IPS-NIHi11 (cell line): ENCODE measurements at places on chromosomes 11 and 22.
A peak's percentile ranks its signal among the peaks of the same experiment; 100 is the strongest.

- no peak for DNase-seq
Observed at GRCh38 chr11:68946416-68947090, 34.2 kb downstream of the MRGPRD start.

DNA sequence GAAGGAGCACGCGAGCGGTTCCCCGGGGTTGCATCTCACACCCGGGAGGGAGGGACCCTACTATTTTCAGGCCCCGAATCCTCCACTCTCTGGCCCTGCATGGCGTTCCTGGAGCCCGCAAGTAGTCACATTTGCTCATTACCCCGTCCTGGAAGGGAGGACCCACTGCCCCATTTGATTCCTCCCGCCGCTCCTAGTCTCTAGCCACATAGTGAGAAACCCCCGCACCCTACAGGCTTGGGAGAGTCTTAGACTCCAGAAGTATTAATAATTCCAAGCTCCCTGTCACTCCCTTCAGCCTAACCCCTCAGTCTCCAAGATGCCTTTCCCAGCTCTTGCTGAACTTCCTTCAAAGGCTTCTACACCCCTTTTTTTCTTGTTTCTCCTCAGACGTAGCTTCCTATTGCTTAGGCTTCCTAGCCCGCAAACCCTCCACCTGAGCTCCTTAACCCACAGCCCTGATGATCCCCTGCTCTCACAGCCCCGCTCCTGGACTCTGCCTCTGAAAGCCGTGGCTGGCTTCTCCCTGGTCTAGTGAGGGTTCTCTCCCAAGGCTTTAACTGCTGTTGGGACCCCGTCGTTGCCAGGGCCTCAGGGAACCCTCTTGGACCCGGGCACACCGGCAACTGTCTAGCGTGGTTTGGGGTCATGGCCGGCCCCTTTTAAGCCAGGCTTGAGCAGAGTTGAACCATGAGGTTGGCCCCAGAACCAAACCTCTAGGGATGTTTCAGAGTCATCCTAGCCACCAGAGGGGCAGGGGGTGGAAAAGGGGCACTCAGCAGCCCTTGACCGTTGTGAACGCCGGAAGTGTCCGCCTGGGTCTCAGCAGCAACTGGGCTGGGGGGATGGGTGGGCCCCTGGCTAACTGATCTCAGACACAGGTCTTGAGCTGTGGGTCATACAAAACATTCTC lies 862 bp downstream of the GGA1 start:
- DNase-seq = peak; percentile 23

- no peak for DNase-seq
Observed at GRCh38 chr22:40966726-40967085, 15.5 kb downstream of the RBX1 start.

DNA sequence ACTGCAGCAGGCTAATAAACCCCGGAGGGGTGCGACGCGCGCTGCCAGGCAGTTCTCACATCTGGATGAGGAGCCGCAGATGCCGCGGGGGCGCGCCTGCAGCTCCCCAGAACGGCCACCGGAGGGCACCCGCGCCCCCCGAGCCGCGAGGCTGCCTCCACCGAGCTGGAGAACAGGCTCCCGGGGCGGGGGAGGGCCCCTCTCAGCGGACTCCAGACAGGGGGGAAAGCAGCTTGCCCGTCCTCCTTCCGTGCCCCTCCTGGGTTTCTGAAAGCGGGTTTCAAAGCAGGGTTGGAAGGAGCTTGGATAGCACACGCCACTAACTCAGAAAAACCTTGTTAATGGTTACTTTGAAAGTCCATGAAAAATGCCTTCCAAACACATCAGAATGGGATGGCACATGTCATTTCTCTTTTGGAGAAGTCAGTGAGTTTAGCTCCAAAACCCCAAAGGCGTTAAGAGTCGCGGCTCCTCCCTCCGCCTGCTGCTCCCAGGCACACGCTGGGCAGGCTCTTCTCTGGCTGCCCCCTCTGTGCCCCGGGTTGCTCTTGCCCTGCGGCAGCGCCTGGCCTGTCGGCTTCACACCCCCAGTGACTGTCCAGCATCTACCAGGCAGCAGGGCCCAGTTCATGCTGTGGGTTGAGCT lies 317.8 kb downstream of the NTM start:
- DNase-seq = peak; percentile 97

GRCh38 chr11:131579932-131580387 lies 209.5 kb downstream of the NTM start:
- DNase-seq = peak; percentile 63

DNA sequence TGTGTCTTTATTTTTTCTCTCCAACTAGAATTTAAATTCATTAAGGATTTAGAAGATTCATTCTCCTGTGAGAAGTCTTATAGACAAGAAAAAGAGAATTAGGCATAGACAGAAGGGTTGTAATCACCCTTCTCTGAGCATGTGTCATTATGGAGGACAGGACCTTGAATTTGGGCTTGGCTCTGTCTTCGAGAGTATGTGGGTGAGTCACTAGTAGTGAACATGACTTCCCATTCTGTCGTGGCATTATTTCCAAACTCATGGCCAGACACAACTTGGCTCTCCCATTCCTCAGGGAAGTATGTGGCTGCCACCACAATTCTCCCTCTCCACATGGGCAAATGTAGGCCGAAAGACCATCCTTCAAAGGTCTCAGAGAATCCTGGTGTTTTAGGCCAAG lies 14.3 kb upstream of the ANKK1 start:
- no peak for DNase-seq

DNA sequence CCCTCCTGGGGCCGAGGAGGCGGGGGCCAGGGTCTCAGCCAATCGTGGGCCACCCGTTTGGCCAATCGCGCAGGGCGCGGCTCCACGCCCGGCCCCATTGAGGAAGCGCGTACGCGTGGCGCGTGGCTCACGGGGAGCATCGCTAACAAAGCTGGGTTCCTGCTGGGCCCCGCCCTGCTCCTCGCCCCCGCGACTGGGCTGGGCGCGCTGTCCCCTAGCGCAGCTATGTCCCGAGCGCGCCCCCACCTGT lies 614 bp upstream of the ASCL2 start:
- DNase-seq = no peak

DNA sequence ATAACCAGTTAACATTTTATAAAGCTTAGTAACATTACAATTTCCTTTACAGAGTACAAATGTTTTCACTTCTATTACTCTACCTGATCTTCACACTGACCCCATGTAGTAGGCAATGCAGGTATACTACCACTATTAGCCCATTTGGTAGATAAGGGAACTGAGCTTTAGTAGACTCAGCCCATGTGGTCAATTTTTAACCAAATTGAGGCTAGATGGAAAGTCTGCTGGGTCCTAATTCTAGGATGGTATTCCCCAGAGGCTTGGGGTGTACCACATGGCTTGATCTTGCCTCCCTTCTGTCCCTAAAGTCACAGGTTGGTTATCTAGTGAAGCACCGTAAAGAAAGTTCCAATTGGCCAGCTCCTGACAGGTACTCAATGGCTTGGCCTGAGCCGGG lies 48.2 kb downstream of the NRXN2 start:
- DNase-seq = no peak

GRCh38 chr22:37927637-37927936 lies 21.5 kb downstream of the MICALL1 start:
- no peak for DNase-seq

GRCh38 chr11:134414766-134415765 lies 3.0 kb upstream of the B3GAT1 start:
- DNase-seq = no peak

DNA sequence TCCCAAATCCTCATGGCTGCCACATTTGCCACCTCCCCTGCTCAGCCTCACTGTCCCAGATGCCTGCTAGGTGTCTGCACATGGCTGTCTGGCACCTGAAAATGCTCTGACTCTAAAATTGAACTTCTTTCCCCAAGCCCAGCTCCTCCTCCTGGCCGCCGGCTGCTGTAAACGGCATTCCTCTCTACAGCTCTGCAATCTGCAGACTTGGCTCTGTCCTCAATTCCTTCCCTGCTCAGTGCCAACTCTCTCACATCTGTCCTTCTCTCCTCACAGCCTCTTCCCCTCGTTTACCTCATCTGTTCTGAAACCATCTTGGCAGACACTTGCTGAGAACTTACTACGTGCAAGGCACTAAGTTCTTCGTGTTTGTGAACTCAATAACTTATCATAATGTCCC lies 169.4 kb upstream of the SYT13 start:
- no peak for DNase-seq

DNA sequence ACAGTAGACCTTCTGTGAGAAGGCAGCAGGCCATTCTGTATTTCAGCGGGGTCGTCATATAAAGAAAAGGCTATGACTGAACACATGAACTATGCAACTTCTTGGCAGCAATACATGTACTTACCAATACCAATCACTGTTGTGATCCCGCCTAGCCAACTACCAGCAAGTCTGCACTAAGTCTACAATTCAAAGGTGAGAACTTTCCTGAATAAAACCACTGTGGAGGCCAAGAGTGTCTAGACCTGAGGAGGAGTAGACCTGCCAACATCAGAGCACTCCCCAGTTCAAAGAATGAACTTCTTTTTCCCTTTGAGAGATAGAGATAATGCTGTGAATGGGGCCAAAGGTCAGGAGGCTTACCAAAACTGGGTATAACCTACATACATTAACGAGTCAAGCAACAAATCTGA lies 108.2 kb downstream of the SIK3 start:
- no peak for DNase-seq

DNA sequence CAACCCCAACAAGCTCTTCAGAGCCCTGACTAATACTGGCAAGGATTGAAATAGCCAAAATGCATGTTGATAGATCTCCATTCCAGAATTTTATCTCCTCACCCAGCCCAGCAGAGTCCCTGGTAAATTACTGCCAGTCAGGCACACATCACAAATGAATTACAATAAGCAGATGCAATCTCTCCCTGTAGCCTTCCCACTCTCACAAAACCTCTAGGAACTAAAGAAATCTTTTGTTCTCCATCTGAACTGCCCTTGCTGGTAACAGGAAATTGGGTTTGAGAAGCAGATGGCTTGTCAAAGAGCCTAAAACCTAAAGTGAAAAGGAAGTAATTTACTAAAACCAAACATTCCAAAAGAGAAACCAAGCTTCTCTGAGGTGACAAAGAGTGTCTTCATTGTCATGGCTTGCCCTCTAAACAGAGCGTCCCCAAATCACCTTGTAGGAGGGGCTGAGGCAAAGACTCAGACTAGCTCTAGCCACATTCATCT lies 59.5 kb downstream of the FAM168A start:
- peak; percentile 19 for DNase-seq

GRCh38 chr11:18245396-18245795 lies 3.1 kb downstream of the SAA2 start:
- DNase-seq = no peak

DNA sequence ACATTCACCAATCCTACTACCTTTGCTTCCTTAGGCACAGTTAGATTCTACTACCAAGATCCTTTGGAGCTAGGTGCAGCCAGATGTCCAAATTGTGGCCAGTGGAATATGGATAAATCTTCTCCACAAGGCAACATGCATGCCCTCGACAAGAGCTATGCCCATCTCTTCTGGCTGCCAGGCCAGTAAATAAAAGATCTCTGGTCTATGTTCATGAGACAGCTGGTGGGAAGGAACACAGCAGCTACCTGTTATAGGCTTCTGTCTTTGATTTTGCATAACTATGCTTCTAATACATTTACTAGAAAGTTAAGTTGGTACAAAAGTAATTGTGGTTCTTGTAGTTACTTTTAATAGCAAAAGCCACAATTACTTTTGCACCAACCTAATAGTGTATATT lies 182.7 kb downstream of the DLG2 start:
- no peak for DNase-seq

DNA sequence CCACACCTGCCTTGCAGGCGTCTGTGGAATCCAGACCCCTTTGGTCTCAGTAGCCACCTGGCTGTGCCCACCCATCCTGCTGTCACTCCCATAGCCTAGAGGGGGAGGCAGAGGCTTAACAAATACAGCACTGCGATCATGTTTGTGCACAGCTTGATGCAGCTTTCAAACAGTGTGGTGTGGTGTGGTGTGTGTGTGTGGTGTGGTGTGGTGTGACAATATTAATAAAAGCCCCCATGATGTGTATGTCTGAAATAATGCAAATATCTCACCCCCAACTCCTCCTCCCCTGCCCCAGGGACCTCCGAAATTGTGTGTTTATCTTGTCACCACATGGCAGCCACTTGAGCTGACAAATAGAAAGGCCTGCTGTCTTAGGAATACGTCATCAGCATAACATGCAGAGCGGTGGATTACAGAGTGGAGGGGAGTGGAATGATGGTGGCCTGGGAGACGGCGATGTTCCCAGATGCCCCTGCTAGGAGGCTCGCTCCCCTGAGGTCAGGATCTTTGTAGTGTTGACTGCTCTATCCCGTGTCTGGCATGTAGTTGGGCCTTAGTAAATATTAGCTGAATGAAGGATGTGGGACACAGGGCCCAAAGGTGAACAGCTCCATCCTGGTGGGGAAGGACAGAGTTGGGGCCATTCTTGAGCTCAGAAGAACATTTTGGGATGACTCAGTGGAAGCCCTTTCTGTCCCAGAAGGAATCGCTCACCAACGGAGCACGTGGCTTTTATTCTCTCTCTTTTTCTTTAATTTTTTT lies 2.8 kb downstream of the PDXP start:
- no peak for DNase-seq

GRCh38 chr11:88695689-88696414 lies 358.3 kb upstream of the CTSC start:
- no peak for DNase-seq

- no peak for DNase-seq
Observed at GRCh38 chr11:35105319-35106079, 33.5 kb upstream of the CD44 start.

DNA sequence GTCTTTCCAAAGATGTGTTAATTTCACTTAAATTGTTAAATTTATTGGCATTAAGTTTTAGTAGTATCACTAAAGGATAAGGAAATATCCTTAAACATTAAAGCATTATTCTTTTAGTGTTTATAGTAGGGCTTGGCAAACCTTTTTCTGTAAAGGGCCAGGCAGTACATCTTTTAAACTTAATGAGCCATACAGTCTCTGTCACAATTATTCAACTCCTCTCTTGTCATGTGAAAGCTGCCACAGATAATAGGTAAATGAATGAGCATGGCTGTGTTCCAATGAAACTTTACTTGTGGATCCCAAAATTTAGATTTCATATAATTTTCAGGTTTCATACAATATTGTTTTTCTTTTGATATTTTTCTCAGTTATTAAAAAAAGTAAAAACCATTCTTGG lies 268.2 kb upstream of the C11orf87 start:
- no peak for DNase-seq

DNA sequence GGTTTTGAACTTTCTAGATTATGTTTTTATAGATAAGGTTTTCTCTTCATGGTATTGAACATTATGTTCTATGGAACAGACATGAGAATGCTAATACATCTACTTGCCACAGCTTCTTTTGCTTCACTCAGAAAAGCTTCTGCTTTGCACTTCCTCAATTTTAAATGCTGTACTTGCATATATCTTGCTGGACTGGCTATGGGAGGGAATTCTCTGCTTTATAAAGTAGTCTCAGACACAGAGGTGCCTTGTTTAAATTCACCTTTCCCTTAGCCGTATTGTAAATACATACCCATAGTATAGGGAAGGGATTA lies 173.9 kb downstream of the DDX10 start:
- DNase-seq = no peak

- no peak for DNase-seq
Observed at GRCh38 chr22:44450503-44450902, 47.5 kb downstream of the RTL6 start.
